Mesenteric fat pad (tissue), 1 donor: ENCODE measurements at places on chromosomes 2 and 18. TPM values are rescaled to one million over a fixed set of nuclear protein-coding genes. Genes with fewer than 3 reads are reported as not detected.

GCKR gene
- total RNA-seq = 4.2 TPM

DNA sequence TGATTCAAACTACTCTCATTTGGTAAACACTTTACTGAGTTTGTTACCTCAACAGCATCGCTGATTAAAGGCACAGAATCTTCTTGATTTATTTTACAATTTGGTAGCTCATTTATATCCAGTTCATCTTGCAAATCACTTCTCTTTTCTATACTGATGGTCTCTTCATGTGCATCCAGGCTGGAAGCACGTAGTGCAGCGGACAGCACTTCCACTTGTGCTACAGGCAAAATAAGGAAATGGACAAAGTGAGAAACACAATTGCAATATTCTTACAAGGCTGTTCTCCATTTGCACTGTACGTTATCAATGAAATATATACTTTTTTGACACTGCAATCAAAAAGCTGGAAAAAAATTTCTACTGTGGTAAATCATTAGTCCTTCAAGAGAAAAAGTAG is 51.0 kb downstream of the PPP4R1 start:
- no peak for DNase-seq

DAPL1 gene
- not detected for total RNA-seq

AMER3 gene
- total RNA-seq = not detected

MOCOS gene
- 5.8 TPM for total RNA-seq

GRCh38 chr2:10792660-10793400 is 19.8 kb downstream of the PDIA6 start:
- DNase-seq = no peak

- DNase-seq = no peak
These were observed 9.0 kb downstream of the CYBRD1 start for GRCh38 chr2:171531291-171531690.
